ENCODE measurements at places on chromosomes 2 and 18.
A peak's percentile ranks its signal among the peaks of the same experiment; 100 is the strongest.

DNA sequence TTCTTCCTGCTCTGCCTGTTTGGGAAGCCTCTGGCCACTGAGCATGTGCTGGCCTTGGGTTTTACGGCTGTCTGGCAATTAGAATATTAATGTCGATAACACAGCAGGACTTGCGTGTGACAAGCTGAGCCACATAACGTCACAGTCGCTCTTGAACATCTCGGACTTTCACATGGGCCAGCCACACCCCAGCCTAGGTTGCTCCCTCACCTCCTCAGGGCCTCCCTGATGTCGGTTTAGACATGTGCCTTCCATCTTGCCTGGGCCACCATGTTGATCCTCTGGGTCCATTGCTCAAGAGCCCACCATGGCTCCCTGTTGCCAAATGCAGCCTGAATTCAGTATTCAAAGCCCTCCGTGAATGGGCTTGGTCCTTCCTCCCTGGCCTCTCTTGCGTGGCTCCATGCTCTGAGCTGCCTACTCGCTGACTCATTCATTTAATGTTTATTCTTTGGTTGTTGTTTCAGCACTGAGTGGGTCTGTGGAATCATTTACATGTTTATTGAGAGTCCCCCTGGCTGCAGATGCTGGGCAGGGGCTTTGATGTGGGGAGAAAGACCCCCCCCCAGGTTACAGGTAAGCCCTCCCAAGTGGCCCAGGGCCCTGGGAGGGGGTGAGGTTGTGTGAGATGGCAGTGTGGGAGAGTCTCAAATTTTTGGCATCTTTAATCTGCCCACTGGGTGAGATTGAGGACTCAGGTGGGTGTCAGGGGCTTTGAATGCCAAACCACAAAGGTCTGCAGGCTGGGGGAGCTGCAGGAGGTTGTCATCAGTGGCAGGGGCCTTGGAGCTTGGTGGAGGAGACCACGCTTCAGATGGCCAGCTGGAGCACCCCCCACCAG is 62.0 kb downstream of the ODC1 start:
- no peak for DNase-seq

GRCh38 chr2:118535171-118535817 is 312.2 kb downstream of the EN1 start:
- DNase-seq, result no peak

- no peak for DNase-seq
These were observed 33.5 kb downstream of the AOX1 start for GRCh38 chr2:200619279-200619678.

DNA sequence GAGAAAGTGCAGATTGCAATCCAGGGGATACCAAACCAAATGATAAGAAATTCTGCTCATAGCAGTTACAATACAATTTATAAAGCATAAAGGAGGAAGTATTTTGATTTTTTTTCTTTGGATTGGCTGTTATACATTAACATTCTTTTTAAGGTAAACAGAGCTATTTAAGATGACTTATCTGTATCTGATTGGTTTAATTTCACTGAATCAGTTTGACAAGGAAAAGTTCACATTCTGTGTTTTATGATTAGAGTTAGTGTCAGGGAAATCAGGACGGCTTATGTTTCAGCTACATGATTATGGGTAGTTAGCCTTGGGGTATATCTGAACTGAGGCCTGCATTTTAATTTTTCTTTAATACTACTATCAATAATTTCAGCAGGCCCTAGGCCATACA is 360.9 kb downstream of the ARL6IP6 start:
- DNase-seq, result no peak

GRCh38 chr2:60512062-60512622 is 41.3 kb downstream of the BCL11A start:
- no peak for DNase-seq

DNA sequence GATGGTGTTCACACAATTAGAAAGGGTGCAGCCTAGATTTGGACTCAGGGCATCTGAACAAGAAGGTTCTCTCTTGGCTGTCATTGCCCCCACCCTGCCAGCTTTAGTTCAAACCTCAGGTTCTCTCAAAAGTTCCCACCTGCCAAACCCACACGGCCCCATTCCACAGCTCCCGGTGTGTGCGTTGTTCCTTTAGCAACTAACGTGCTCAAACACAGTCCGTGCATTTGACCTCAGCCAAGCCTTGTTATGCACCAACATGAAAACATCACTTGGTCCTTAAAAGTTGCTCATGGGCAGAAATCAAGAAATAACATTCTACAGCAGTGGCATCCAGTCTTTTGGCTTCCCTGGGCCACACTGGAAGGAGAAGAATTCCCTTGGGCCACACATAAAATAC is 32.0 kb downstream of the LOXHD1 start:
- DNase-seq, result no peak

DNA sequence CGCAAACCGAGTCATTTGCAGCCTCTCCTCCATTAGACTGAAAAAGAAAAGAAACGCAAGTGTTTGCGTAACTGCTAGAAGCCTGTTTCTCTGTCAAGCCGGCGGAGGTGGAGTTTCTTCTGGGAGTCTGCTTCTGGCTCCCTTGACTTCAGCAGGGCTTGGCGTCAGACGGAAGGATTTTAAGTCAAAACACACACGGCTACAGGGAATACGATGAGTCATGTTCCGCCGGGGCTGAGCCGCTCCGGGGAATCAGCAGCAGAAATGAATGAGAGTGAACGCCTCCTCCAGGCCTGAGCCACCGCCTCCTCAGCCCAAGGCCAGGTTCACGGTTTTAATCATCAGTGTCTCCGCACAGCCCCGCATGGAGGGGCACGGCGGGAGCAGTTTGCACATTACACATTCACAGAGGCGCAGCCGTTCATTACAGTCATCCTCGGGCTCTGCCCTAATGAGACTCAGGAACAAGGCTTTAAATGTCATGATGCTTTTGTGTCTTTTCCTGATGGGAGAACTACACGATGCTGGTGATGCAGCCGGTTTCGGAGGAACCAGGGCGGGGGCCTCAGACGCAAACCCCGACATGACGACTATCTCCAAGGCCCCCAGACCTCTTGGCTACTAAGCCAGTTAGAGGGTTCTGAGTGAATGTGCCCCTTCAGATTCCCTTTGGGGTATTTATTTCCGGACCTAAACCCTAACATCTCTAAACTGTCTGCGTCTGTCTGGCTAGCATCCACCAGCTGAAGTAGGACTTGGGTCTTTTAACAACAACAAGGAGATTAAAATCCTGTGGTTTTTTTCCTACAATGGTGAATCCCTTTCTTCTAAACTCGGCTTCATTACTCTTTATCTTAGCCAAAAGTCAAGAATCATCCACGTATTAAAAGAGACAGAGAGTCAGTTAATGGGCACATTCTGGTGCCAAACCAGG is 11.1 kb upstream of the SCG2 start:
- peak; percentile 75 for DNase-seq

- no peak for DNase-seq
These were observed 244.9 kb upstream of the PXDN start for GRCh38 chr2:1989216-1989615.
